Renal cortex interstitium (tissue), 15 donors: ENCODE measurements at places on chromosomes 16 and 17.

GRCh38 chr17:81393684-81394376 lies 1.4 kb upstream of the BAHCC1 start:
- DNase-seq: peak; percentile 100

- no peak for DNase-seq
Observed at GRCh38 chr16:50066482-50067289, 916 bp downstream of the HEATR3 start.

DNA sequence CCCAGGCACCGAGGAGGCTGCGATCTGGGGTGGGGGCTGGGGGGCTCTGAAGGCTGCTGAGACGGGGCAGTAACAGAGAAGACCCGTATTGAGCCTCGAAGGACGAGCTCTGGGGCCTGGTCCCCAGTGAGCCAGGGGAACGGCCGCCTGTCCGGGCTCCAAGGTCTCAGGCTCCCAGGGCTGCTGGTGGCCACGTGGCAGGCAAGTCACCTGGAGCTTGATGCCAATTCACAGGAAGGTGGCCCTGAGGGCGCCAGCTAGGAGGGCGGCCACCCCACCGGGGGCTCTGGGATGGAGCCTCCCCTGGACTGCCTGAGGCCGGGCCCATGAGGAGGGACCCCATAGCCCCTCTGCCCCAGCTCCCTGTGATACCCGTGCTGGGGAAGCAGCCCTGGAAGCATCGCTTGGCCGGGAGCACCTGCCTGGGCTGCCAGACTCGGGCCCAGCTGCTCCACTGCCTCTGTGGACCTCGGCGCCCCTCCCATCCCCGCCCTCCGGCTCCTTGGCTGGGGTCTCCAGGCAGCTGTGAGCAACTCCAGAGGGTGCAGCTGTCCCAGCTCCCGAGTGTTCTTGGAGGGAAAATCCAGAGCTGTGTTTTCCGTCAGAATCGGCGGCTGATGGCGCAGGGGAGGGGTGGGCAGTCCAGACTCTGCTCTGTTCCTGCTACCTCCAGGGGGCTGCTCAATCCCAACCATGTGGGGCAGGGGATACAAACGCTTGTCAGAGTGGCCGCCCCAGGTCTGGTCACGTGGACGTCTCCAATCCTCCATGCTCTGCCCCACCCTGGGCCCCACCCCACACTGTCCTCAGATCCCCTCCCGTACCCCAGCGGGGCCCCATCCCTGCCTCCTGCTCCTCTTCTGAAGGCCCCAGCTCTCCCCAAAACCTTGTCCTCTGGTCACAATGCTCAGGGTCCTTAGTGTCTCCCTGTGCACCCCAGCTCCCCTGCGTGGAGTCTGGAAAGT lies 67.2 kb upstream of the GNG13 start:
- no peak for DNase-seq

DNA sequence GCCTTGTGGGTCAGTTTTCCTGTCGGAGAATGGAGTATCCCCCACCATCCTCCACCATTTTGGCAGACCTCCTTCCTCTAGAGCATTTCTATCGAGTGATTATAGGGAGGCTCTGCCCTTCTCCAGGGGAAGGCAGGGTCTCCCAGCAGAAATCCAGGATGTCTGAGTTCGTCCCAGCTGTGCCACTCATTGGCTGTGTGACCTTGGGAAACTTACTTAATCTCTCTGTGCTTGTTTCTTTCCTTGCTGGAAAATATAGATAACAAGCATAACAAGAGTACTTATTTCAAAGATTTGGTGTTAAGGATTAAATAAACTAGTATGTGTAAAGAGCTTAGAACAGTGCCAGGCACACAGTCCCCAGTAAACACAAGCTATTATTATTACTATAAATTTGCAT lies 14.8 kb downstream of the ATP2A3 start:
- DNase-seq: no peak

GRCh38 chr17:38571833-38572668 lies 33.7 kb downstream of the SRCIN1 start:
- DNase-seq: no peak

DNA sequence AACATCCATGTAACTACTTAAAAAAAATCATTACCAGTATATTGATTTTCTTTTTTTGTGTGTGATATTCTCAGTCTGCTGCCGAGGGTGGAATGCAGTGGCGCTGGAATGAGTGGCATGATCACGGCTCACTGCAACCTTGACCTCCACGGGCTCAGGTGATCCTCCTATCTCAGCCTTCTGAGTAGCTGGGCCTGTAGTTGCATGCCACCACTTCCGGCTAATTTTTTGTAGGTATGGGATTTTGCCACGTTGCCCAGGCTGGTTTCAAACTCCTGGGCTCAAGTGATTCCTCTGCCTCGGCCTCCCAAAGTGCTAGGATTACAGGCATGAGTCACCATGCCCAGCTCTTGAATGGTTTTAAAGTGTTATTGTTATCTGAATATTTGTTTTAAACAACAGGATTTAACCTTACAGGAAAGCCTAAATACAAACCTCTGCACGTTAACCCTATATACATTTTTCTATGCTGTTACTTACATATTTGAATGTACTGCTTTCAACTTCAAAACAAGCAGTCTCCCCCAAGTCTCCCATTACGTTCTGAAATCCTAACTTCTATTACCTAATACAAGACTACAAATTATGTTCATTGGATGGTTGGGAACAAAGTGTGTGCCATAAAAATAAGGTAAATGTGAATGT lies 61.7 kb downstream of the KPNA2 start:
- no peak for DNase-seq

GRCh38 chr16:16075488-16076422 lies 126.3 kb downstream of the ABCC1 start:
- no peak for DNase-seq

DNA sequence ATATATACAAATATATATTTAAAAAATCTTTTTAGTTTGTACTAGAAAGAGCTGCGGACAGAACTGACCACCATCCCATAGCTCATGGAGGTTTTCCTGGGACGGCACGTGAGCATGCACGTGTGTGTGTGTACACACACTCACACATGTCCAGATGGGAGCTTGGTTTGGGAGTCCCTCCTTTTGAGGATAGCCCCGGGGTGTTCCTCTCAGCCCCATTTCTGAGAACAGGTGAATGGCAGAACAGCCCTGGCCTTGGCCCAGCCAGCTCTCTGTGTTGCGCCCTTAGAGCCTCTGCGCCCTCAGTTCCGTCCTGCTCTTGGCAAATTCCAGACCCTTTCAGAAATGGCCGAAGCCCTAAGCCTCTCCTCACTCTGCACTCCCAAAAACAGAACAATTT lies 70.1 kb downstream of the AMFR start:
- DNase-seq: no peak

GRCh38 chr17:69300222-69300621 lies 26.7 kb downstream of the ABCA5 start:
- no peak for DNase-seq

DNA sequence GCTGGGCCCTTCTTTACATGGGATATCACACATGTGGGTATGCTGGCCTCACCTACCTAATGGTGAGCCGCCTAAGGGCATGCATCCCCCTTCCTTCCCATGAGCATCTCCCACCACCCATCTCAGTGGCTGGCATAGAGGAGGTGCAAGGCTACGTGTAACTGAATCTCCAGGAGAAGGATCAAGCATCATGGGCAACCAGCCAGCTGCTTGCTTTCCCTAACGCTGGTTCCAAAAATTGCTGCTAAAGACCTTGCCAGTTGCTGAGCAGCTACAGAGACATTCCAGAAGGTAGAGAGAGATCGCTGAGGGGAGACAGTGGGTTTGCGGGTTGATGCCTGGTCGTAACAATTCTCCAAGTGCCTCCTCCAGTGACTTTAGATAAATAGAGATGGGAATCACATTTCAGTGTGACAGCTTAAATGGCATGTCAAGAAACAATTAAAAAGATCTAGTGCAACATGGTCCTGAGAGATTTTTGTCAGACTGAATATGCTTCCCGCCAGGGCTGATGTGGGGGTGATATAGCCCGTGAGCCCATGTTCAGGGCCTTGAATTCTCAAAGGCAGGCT lies 378.4 kb upstream of the CDH5 start:
- peak; percentile 24 for DNase-seq

GRCh38 chr17:61997664-61998063 lies 67.4 kb downstream of the MED13 start:
- peak; percentile 4 for DNase-seq

GRCh38 chr17:63405741-63406261 lies 40.3 kb downstream of the CYB561 start:
- peak; percentile 57 for DNase-seq

- DNase-seq: no peak
Observed at GRCh38 chr16:57138281-57138935, 46.0 kb downstream of the CPNE2 start.

DNA sequence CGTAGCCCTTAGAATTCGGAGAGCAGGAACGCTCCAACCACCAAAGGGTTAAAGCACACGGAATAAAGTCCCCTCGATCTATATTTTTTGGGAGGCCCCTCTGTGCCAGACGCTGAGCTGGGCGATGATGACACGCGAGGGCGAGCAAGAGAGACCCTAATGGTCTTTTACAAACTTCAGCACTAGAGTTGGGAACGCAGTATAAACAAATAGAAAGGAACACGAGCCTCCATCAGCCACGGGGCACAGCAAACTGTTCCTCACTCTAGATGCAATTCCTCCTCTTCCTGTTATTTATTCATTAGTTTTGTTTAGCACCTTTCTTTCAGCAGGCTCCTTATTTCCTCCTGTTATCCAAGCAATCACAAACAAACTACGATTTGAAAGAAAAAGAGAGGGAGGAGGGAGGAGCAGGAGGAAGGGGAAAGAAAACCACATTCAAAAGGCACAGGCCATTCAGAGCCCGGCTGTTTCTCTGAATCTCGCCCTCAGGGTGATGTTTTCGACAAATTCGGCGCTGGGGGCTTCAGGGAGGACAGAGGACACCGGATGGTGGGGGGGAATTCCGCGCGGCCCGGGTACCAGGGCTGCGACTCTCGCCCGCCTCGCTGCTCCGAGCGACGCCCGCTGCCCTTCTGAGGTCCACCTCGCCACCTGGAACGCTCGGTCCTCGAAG lies 1.6 kb downstream of the TOX3 start:
- DNase-seq: no peak

DNA sequence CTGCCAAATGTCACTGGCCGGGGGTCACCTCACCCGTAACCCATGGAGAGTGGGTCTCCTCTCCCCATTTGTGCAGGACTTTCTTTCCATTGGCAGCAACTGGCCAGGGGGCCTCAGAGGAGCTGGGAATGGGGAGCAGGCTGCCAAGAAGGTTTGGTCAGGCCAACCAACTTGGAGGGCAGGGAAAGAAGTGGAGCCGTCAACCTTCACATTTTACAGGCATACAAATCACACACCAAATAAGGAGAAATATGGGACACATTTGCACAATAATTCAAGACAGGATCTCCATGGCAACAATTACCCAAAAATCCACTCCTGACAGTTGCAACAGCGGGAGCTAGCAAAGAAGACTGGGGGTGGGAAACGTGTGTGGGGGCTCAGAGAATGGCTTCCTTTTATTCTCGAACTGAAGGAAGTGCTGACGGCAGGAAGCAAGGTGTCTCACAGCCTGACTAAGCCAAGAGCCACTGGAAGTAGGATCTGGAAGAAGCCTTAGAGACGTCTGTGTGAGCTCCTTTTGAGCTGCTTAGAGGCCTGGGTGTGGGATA lies 20.9 kb downstream of the RPRML start:
- no peak for DNase-seq

DNA sequence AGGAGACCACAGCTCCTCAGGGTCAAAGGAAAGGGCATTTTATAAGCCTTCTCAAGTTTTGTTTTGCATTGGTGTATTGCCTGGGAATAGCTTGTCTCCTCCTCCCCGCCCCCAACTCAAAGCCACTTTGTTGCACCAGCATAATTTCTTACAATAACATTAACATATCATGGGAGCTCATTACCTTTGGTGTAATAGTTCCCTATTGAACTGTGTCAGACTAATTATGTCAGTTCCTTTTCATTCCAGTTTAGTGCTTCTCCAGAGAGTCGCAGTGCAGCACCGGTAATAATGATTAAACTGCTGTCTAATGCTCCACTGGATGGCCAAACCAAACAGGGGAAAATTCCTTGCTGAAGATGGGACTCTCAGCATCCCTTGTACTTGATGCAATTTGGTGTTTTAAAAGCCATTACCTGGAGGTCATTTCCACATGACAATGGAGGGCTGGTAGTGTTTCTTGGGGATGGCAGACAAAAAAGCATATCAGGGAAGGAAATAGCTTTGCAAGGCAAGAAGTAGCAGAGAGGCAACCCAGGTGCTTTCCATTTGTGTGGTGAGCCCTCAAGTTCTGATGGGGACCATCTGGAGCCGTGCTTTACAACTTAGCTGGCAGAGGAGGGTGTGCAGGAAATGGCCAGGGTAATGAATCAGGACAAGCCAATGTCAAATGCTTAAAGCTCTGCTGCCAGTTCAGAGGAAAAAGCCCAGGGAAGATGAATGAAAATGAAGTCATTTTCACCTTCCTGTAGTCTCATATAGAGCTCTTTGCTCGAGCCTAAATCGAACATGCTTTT lies 91.5 kb upstream of the NLRP1 start:
- no peak for DNase-seq

GRCh38 chr16:10828851-10829366 lies 10.3 kb upstream of the TVP23A start:
- DNase-seq: peak; percentile 47

DNA sequence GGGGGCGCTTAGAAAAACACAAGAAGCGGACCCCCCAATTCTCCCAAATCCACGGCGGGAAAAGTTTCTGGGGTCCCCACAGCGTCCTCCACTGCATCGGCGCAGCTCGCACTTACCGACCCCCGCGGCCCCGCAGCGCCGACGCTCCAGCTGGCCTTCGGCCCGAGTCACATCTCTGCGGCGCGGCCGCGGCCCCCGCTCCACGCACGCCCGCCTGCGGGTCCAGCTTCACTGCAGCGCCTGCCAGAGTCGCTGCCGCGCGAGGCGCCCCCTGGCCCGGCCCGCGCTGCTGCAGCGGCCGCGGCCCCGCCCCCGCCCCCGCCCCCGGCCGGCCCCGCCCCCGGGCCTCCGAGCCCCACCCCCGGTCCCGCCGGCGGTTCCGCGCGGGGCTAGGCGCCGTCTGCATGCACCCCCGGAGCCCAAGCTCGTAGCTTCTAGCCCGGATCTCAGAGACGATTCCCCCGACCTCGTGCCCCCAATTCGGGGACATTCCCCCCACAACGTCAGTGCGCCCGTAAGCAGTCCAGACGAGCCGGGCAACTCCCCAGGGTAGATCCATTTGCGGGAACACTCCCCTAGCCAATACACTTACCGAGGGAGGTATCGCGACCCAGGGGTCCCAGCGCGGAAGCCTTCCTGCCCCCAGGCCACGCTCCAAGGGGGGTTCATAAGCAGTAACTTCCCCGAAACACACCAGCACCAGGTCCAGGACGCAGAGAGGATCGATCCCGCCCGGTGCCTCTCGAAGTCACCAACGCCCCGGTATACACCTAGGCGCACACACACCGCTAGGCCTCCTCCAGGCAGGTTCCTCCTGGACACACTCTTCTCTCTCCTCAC lies at the start of gene GPRC5B:
Gene GPRC5B (minus strand): TSS at position 238 of the 840 bp plus-strand sequence. CDS start 12,003 bp downstream, outside the sequence.
- no peak for DNase-seq

GRCh38 chr17:76948726-76949342 lies 80.6 kb downstream of the MGAT5B start:
- no peak for DNase-seq
